ENCODE measurements at places on chromosomes 2 and 18. TPM values are rescaled to one million over a fixed set of nuclear protein-coding genes. Genes with fewer than 3 reads are reported as not detected.

Gene XIRP2
- total RNA-seq = not detected

Gene PCGF1
- total RNA-seq = 30.9 TPM

Gene POTEC
- not detected for total RNA-seq

Gene SLC19A3
- total RNA-seq = 2.4 TPM

Gene TCF23
- not detected for total RNA-seq

Gene PLA2R1
- total RNA-seq = 2.6 TPM

Gene MOGAT1
- total RNA-seq = not detected

Gene GYPC
- not detected for total RNA-seq

Gene CTLA4
- not detected for total RNA-seq

Gene TUBA3D
- total RNA-seq = 5.1 TPM

Gene ANKRD53
- total RNA-seq = 0.12 TPM

Gene UGT1A8
- total RNA-seq = 0.05 TPM

Gene ATG16L1
- total RNA-seq = 38.2 TPM

Gene CHRNG
- not detected for total RNA-seq

Gene SCN7A
- not detected for total RNA-seq

Gene SKOR2
- total RNA-seq = not detected

Gene AKAIN1
- not detected for total RNA-seq

Gene UNC50
- 45.8 TPM for total RNA-seq

Gene MTERF4
- 23.1 TPM for total RNA-seq

Gene NGEF
- total RNA-seq = 15.5 TPM

Gene RBM44
- 0.30 TPM for total RNA-seq

Gene IL36B
- not detected for total RNA-seq

Gene ERMN
- not detected for total RNA-seq

Gene PSTPIP2
- total RNA-seq = 0.14 TPM

Gene MYO3B
- not detected for total RNA-seq

Gene INPP5D
- total RNA-seq = 0.66 TPM

Gene TWIST2
- total RNA-seq = 8.2 TPM

Gene DSEL
- total RNA-seq = 0.43 TPM

Gene MC4R
- total RNA-seq = not detected

Gene ACTR2
- 183 TPM for total RNA-seq

Gene ZNF512
- 20.3 TPM for total RNA-seq

Gene GMCL1
- total RNA-seq = 10.7 TPM

Gene SATB2
- 2.9 TPM for total RNA-seq

Gene TMEM37
- total RNA-seq = 1.5 TPM

Gene B3GNT7
- total RNA-seq = 2.3 TPM

Gene ASIC4
- total RNA-seq = 0.09 TPM

Gene PLGLB2
- 0.16 TPM for total RNA-seq

Gene CCDC121
- 3.3 TPM for total RNA-seq

Gene GAL3ST2
- total RNA-seq = 0.25 TPM

Gene EVA1A
- 8.2 TPM for total RNA-seq

Gene TUBB8B
- not detected for total RNA-seq

Gene SLC35F6
- total RNA-seq = 35.0 TPM

Gene CPO
- not detected for total RNA-seq

Gene GCG
- total RNA-seq = not detected

Gene FAM117B
- 1.7 TPM for total RNA-seq

Gene KCNG2
- total RNA-seq = 0.07 TPM

Gene C2orf66
- not detected for total RNA-seq

Gene POLR1B
- total RNA-seq = 24.1 TPM
